Pulmonary artery endothelial cell (primary cell): ENCODE measurements at places on chromosomes 3 and 15. TPM values are rescaled to one million over a fixed set of nuclear protein-coding genes. Genes with fewer than 3 reads are reported as not detected.

KBTBD12 gene
- not detected in 2 replicates for total RNA-seq

DNA sequence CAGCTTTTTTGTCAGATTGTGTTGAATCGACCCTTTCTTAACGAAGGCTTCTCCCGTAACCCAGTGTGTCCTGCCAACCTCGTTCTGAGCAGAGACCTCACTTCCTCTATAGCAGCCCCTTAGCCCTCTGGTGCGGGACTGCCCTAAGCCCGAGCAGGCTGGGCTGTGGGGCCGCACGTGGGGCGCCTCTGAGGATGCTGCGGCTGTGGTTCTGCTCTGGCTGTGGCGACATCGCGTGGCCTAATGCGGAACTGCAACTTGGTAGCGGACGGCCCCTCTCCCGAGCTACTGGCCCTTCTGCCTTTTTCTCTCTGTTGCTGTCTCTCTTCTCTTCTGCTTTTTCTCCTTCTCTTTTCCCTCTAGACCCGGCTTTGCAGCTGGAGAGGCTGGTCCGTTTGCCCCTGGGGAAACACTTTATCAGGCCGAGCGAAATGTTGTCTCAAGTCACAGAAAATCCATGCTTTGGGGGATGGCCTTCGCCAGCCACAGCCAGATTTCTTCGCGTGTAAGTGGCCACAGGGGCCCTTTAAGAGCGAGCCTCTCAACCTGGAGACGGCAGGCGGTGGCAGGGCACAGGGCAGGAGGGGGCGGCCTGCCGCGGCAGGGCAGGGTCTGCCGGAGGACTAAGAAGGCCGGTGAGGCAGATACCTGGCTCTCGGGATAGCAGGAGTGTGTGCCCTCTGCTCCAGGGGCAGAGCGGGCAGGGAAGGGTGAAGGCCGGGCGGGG lies 19.4 kb upstream of the KIF23 start:
- DNase-seq, result peak; percentile 5

GRCh38 chr3:131110087-131110486 lies 83.4 kb downstream of the NEK11 start:
- no peak for DNase-seq

DNA sequence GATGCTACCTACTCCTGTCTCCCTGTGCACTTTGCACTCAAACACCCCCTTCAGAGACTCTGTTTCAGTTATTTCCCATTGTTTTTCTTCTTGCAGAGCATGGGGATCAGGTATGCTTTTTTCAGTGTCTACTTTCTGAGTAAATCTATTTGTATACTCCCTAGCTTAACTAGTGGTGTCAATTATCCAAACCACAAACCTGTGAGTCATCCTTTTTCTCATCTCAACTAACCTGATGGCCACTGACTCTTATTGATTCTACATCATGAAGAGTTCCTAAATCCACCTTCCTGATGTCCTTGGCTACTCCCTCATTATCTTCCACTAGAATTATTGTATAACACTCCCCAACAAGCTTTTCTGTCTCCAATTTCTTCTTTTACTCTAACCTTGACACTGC lies 68.0 kb downstream of the DIPK2A start:
- no peak for DNase-seq

DNA sequence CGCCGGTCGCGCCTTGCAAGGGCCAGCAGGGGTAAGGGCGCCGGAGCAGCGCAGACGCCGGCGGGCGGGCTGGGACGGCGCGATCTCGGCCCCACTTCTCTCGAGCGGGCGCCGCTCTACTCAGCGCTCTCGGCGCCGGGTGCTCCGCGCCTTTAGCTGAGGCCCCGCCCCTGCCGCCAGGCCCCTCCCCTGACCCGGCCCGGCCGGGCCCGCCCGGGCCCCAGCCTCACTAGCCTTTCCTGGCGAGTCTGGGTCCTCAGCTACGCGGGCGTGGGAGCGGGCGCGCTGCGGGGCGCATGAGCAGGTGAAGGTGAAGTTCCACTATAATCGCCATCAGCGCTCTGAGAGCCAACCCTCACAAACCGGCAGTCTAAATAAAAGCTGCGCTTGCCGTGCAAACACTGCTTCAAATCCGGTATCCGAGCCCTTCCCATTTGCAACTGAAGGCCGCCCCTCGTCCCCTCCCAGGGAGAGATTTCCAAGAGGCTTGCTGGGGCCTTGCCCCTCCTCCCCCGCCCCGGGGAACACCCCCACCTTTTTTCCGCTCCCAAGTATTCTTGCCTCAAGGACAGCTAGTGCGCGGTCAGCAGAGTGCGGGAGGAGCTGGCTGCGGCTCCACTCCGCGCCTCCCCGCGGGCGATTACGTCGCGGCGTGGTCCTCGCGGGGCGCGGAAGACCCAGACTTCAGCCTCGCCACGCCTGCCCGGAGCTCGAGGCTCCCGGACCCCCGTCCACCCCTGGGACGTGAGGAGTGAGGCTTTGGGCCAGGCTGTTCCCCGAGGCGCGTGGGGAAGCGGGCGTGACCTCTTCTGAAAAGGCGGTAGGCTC lies at the start of gene RPP25:
TSS of gene RPP25 (minus strand) at position 125 of the 828 bp plus-strand sequence. CDS start 189 bp downstream, outside the sequence.
- no peak for DNase-seq

DNA sequence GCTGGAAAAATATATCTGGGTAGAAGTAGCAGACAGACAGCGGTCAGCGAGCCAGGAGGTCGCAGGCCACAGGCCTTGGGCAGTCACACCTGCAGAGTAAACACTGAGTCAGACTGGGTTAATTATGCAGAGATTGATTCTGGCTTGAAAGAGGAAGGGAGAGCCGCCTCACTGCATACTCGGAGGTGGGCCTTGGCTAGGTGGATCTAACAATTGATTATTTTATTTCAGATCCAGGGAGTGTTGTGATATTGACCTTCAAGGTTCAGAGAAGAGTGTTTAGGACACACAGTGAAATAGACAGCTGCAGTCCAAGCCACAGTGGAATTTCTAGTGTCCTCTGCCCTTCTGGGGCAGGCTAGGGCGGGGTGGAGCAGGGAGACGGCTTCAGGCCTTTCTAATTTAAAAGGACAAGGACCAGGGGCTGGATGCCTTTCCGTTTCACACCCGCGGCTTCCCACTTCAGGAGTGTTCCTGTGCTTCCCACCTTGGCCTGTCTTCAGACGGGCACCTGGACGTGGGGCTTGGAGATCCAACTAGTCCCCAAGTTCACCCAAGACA lies 237.3 kb downstream of the XXYLT1 start:
- no peak for DNase-seq

DNA sequence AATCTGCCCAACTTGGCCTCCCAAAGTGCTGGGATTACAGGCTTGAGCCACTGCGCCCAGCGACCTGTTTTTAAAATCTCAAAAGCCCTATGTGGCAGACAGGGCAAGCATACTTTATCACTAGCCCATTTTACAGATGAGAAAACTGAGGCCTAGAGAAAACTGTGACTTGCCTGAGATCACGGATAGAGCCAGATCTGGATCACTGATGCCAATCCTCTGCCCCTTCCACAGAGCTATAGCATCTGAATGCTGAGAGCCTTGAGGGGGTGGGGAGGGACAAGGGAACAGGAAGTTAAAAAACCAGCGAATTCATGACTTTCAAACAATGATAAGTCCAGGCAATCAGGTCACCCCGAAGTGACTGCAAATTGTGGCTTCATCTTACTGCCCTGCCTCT lies 7.3 kb downstream of the ANKRD63 start:
- DNase-seq, result no peak

DNA sequence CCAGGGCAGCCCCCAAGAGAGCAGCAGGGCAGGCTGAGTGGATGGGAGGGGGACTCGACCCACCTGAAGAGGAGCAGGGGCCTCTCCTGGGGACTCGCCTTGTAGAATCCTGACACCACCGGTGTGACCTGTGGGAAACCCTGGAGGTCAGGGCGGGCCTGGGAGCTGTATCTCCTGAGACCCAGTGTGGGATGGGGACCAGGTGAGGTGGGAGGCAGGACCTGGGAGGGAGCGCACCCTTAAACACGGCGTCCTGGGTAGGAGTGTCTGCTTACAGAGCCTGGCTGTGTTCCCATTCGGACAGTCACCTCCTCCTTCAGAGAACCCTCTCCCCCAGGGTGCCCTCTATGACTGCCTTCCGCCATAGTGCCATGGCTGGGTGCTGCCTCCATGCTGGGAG lies 27.1 kb downstream of the C15orf39 start:
- no peak for DNase-seq

DNA sequence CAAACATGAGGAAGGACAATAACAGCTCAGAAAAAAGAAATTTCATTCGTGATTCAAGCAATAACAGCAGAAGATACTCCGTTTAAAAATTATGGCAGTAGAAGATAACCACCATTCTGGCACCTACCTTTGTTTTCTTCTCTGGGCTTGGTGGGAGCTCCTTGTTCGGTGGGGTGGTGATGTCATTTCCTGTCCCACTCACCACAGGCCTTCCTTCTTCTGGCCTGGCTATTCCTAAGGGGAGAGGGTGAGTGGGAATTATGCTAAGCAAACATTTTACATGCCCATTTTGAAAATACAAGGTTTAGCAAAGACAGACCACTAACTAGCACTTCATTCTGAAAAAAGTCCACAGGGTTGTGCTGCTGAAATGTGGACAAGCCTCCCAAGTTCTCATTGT lies 74.4 kb downstream of the DHX30 start:
- DNase-seq, result no peak

SNRPN gene
- 82.1 and 98.3 TPM in 2 replicates for total RNA-seq

DNA sequence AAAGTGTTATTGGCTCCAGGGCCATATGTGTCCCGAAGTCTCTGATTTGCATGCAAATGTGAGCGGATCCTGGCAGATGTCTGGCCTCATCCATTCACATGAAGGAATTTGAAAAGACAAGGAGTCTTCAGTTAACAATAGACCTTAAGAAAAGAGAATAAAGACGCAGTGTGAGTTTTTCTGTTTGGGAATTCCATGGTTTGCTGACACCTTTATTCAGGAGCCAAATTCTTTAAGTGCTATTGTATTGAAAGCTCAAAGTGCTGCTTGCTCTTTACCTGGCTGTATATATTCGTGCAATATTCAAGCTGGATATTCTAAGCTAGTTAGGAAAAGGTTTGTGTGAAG lies 2.2 kb downstream of the LRRN1 start:
- no peak for DNase-seq

LTF gene
- 0.28 TPM in 1 of 2 replicates, not detected in the other for total RNA-seq

EAF1 gene
- 18.5 and 31.3 TPM in 2 replicates for total RNA-seq

- no peak for DNase-seq
Measured at GRCh38 chr15:78372880-78373279, 32.7 kb downstream of the CRABP1 start.

DNA sequence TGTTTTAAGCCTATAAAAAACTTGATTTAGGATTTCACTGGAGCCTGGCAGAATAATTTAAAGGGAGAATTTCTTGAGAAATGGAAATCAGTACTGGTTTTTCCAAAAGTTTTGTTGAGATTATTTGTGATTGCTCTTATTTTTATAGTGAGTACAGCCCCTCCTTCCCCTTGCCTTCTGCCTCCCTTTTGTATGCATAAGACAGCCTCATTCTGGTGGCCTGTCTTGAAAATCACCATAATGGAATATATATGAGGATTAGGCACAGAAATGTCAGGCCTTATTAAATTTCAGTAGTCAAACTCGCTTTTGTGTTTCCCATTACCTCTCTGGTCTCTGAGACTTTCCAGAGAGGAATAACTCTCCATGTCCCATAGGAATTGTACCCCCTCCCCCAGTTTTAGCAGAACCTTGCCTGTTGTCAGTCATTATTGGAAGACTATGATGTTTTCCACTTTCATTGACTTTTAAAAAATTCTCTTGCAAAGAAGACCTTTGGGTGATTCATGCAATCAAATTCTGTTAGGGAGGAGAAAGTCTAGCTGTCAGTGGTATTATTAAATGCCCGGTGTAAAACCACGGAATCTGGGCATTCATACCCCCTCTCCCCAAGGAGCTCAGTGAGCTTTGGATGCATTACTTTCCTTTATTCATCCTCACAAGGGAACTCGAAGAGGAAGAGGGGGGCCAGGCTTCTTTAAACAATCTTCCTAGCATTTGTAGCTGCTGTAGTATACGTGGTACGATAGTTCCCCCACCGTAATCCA lies 171.6 kb upstream of the TSC22D2 start:
- no peak for DNase-seq

TGM5 gene
- total RNA-seq, result not detected in 2 replicates

DNA sequence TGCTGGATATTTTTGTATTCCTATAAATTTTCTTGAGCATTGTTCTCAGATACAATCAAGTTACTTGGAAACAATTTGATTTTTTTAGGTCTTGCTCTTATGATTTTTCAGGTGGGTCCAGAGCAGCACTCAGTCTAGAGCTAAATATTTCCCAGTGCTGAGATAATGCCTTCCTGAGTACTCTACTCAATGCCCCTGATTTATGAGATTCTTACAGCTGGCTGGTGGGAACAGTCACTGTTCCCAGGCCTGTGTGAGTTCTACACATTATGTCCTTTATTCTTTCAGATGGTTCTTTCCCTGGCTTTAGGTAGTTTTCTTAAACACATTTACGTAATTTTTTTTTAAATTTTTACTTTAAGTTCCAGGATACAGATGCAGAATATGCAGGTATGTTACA lies 51.0 kb upstream of the EIF5A2 start:
- DNase-seq, result no peak

GRCh38 chr15:59247364-59247763 lies 40.7 kb downstream of the LDHAL6B start:
- DNase-seq, result peak; percentile 49

- DNase-seq, result no peak
Measured at GRCh38 chr3:150725548-150725947, 21.8 kb upstream of the ERICH6 start.

MNS1 gene
- 0.92 and 1.5 TPM in 2 replicates for total RNA-seq

DNA sequence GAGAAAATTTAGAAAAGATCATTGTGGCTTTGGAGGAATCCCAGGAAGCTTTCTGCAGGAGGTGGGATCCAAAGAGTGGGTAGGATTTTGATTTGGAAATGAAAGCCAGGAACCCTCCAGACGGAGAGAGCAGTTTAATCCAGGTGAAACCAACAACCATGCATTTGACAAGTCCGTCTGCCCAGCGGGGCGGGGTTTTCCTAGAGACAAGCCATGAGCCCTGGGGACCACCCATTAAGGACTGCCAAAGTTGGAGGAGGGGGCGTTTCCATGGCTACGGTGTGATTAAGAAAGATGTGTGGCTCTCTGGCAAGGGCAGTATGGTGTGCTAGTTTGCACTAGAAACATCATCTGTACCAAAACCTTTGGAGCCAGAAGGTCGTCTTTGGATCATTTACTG lies 53.4 kb downstream of the SRGAP3 start:
- DNase-seq, result no peak

GRCh38 chr3:118543832-118544231 lies 490.8 kb downstream of the IGSF11 start:
- no peak for DNase-seq

- DNase-seq, result no peak
Measured at GRCh38 chr3:52842424-52842823, 7.6 kb upstream of the MUSTN1 start.

PARP15 gene
- 0.07 and 0.25 TPM in 2 replicates for total RNA-seq

DNA sequence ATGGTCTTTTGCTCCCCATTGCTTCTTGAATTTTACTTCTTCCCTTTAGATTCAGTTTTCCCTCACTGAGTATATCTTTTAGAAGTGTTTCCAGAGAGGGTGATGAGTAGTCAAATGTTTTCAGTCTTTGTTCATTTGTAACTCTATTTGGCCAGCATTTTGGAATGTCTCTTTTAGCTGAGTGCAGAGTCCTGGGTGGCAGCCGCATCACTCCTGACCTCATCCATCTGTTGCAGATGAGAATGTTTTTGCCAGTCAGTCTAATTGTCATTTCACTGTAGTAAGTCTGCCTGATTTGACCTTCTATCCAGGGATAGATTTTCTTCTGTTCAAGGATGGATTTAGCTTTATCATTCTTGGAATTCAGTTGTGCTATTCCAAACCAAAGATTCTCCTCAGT lies 7.3 kb downstream of the SRPRB start:
- DNase-seq, result no peak
